ENCODE measurements at places on chromosomes 5 and 9.

GRCh38 chr9:95939472-95939871 is 64.0 kb downstream of the ERCC6L2 start:
- DNase-seq: no peak

- DNase-seq: no peak
These were observed 34.9 kb upstream of the ATP6V1G1 start for GRCh38 chr9:114552706-114553105.

- no peak for DNase-seq
These were observed at the start of gene TERT for GRCh38 chr5:1294835-1295649. Gene TERT, minus strand, starts transcription at chr5:1295068. Its CDS starts 79 bp downstream, at chr5:1294989.

GRCh38 chr9:69221036-69221435 is 47.0 kb downstream of the TJP2 start:
- DNase-seq: no peak

DNA sequence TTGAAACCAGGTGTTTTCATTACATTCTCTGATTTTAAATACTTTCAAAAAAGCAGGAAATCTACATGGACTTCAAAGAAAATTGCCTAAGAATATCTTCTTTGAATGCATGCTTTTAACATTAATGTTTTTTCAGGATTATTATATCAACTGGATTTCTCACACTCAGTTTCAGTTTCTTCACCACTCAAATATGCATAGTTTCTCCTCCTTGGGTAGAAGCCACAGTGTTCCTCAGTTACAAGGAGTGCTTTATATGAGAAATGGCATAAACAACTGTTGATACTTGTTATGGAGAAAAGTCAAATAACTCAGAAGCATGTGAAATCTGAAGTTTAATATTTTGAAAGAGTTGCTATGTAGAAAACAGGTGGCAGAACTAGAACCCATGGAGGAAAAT is 196.9 kb downstream of the DMRTA1 start:
- no peak for DNase-seq

DNA sequence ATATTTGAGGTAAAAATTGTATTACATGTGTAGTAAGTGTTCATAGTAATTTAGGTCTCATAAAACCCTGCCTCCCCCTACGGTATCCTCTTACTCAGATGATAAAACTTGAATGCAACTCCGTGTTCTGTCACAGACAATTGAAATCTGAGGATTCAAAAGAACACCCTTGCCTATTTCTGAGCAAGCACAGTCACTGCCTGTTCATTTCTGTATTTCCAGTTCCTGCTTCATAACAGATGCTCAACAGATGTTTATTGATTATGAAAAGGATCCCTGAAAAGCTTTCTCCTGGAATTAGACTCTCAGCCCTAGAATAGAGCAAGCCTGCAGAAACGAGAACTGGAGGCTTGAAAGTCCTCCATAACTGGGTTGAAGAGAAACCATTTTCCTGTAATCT is 144.1 kb upstream of the SPEF2 start:
- no peak for DNase-seq

- peak; percentile 52 for DNase-seq
These were observed 344.3 kb downstream of the ZNF608 start for GRCh38 chr5:124402144-124402581.

- DNase-seq: peak; percentile 45
These were observed 119.9 kb downstream of the DOCK2 start for GRCh38 chr5:169757016-169757415.

GRCh38 chr5:150665044-150665443 is 4.0 kb downstream of the MYOZ3 start:
- DNase-seq: no peak

DNA sequence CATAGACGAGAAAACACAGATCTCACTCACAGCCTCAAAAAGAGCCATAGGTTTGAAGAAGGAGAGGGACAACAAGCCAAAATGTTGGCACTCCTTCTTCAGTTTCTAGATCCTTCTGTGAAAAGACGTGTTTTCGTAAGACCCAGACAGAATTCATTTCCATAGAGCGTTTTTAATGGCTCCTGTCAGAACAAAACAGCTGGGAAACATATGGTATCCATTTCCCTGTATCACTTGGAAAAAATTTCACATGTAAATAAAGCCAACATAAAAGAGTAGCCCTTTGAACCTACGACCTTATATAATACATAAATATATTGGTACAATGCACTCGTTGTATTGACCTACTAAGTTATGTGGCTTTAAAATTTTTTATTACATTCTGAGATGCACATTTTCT is 108.1 kb downstream of the SNCAIP start:
- DNase-seq: no peak

DNA sequence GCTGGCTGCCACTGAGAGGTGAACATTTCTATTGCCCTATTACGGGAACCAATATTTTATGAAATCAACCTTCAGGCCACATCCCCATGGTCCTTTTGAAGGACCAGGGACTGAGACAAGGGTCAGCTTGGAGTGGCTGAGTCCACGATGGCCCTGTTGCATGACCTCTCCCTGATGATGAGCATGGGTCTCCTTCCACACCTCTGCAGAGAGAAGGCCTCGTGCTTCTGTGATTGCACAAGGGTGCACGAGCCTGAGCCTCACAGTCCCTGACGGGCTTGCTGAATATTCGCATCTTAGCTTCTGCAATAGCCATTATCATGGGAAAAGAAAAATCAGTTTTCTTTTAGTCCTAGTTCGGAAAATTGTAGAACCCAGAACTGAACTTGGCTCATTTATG is 255.0 kb upstream of the IRX2 start:
- no peak for DNase-seq

- no peak for DNase-seq
These were observed 29.0 kb downstream of the GLRA1 start for GRCh38 chr5:151895660-151896030.

DNA sequence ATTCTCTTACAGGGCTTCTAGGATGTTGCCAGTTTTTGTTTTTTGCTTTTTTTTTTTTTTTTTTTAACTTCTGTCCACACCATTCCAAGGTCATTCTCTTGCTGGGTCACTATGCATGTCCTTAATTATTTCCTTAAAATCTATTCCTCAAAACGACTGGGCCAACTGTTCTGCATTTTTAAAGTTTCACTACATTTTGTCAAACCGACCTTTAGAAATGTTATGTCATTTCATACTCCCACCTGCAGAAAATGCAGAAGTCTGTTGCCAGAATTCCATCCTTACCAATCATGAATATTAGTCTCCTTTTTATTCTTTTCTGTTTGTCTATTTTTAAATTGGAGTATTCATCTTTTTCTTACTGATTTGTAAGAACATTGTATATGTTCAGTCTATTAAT is 295.5 kb downstream of the ZSWIM6 start:
- no peak for DNase-seq

DNA sequence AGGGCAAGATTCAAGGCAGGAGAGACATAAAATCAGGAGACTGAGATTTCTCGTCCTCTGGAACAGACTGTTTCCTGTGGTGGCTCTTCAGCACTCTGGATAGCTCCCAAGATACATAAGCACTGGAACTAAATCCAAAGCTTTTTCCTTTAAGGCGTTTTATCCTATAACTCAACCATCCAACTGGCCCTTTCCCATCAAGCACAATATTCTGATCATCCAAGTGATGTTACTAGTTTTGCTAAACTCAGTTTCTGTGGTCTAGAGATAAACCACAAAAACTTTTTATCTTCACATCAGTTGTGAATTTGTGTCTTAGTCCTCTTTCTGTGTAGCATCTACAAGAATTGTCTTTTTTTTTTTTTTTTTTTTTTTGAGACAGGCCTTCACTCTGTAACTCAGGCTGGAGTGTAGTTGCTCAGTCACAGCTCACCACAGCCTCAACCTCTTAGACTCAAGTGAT is 299.4 kb downstream of the COX7C start:
- DNase-seq: peak; percentile 33

GRCh38 chr9:35051069-35051967 is 21.1 kb downstream of the VCP start:
- DNase-seq: peak; percentile 62

GRCh38 chr5:16321284-16321683 is 141.7 kb upstream of the MARCHF11 start:
- no peak for DNase-seq

DNA sequence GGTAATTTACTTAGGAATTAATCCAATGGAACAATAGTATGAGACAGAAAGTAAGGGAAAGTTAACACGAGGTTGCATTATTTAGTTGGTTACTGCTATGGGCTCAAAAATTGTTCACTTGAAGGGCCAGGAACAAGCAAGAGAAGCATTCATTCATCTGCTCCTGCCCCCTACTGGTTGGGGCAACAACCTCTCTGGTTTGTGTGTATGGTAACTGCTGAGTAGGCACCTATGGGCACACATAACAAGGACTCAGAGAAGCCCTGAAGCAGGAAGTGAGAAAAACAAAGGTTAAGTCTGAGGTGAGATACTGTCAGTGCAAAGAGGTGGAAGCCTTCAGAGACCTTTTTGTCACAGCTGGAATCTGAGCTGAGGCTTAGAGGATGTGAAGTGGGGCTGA is 34.4 kb upstream of the RANBP6 start:
- DNase-seq: no peak

GRCh38 chr9:37626708-37627292 is 24.0 kb upstream of the FRMPD1 start:
- DNase-seq: no peak

DNA sequence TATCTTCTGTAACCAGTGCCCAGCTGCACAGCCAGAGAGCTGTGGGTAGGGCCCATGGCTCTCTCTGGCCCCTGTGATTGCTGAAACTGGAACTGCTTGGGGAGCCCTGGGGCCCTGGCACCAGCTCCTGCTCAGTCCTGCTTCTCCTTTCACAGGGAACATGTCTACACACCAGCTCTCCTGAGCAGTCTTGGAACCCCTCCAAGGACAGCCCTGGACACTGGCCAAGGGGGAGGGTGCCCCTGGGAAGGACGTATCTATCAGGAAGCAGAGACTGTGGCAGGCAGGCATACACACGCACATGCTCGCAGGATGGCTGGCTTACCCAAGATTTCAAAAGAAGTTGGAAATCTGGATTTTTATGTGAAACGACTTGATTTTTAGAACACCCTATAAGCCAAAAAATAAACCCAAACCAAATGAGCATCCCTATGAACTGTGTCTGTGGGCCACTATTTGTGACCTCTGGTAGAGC is 8.8 kb upstream of the TRAF1 start:
- peak; percentile 81 for DNase-seq

- DNase-seq: no peak
These were observed 171.4 kb downstream of the MCTP1 start for GRCh38 chr5:95113489-95113888.

GRCh38 chr9:127199001-127199791 is 65.4 kb upstream of the GARNL3 start:
- peak; percentile 82 for DNase-seq

DNA sequence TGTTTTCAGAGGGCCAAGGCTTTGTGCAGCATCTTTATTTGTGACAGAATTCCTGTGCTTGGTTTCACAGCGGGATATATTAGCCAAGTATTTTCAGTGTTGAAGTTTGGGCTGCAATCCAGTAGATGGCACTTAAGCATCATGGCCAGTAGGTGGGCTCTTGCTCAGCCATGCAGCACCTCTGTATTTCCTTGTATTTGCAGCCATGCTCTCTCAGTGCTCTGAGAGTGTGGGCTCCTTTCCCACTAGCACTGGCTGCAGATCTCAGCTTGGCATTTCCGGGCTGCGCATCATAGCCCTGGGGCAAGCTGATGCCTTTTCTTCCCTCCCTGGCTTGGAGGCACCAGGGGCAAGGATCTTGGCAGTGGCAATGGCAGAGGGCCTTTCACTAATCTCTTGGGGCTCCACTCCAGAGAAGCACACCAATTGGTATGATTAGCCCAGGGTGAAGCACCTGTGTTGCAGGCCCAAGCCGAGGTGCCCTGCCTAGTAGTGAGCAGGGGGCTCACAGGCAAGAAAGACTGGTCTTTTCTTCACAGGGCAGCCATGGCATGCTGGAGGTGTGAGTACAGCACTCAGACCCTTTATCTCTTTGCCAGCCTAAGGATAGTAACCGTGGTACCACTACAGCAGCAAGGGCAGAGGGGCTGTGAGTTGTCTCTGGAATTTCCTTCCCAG is 48.3 kb downstream of the SLCO6A1 start:
- no peak for DNase-seq

- no peak for DNase-seq
These were observed 37.8 kb downstream of the RABGAP1 start for GRCh38 chr9:122978601-122979000.

- peak; percentile 86 for DNase-seq
These were observed 124.3 kb downstream of the SUSD1 start for GRCh38 chr9:112050544-112051475.

DNA sequence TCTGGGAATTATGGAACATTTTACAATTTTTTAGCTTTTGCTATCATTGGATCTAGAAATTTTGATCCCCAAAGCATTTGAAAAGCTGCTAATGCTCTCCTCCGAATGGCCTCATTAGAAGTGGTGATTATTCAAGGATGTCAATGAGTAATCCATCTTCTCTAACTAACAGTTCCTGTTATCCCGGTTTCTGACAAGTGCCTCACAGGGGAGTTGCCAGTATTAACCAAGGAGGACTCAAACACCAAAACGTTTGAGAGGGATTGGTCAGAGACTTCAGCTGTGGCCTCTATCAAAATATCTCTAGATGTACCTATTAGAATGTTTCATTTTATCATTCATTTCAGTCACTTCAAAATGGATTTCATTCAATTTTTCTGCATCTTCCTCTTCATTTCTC is 208.3 kb upstream of the ITGA1 start:
- no peak for DNase-seq

DNA sequence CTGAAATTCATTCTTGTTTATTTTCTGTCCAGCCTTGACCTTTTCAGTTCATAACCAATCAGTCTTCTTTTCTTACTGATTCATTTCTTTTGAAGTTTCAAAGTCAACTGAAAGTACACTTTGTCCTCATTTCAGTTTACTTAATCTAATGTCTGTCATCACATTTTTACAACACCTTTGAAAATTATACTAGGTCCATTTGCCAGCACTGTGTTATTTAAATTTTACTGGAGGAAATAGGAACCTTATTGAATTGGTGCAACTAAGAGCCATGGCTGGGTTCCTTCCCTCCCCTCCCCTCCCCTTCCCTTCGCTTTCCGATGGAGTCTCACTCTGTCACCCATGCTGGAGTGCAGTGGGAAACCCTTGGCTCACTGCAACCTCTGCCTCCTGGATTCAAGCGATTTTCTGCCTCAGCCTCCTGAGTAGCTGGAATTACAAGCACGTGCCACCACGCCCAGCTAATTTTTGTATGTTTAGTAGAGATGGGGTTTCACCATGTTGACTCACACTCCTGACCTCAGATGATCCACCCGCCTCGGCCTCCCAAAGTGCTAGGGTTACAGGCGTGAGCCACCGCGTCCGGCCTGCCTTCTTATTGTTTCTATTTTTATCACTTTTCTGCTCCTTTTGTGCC is 6.3 kb downstream of the RMI1 start:
- no peak for DNase-seq
